ENCODE measurements at places on chromosomes 3 and 15.

DNA sequence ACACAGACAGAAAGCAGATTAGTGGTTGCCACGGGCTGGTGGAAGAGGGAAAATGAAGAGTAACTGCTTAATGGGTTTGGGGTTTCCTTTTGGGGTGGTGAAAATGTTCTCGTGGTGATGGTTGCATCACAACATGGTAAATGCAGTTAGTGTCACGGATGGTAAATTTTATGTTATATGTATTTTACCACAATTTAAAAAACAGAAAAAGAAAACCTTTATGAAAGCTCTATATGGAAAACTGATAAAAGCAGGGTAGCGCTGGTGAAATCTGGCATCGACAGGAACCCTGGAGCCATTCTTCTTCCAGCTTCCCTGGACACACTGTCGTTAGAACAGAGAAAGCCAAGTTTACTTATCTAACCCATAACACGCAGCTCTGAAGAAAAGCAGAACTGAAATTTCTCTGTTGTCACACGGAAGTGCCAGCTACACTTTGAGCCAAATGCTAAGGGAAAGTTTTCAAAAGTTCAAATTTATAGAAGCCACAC is 287.7 kb upstream of the NR2F2 start:
- DNase-seq = no peak

- no peak for DNase-seq
These were observed 111.0 kb upstream of the TJP1 start for GRCh38 chr15:29933042-29933803.

DNA sequence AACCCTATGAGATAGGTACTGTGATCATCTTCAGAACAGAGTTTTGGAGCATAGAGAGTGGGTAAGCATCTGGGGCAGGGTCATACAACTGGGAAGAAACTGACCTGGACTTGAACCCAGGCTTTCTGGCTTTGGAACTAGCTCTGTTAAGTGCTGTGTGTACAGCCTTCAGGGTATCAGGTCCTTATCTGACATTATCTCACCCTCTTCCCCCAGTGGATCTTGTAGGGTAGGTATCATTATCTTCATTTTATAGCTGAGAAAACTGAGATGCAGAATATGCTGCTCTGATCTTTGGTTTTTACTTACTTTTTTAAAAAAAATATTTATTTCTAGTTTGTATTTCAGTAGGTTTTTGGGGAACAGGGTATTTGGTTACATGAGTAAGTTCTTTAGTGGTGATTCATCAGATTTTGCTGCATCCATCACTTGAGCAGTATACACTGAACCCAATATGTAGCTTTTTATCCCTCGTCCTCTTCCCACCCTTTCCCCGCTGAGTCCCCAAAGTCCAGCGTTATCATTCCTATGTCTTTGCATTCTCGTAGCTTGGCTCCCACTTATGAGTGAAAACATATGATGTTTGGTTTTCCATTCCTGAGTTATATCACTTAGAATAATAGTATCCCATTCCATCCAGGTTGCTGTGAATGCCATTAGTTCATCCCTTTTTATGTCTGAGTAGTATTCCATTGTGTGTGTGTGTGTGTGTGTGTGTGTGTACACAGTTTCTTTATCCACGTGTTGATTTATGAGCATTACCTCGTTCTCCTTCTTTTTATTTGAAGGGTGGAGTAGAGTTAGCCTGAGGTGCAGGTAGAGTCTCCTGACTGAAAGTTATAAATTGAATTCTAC is 271.2 kb downstream of the PTPRG start:
- no peak for DNase-seq

DNA sequence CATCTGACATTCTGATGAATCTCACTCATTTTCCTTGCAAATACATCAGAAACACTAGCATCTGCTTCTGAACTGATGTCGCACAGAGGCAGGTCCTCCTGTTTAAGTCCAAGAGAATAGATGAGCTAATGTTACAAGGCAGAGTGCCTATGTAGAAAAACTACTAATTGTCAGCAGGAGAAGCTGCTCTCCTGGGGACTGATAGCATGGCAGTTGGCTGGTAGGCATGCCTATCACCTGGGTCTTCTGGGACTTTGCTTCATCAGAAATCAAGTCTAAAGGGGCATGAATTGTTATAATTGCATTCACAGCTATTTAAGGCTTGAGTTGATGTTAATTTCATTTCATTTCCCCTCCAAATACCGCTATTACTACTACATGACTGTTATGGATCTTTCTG is 457.2 kb downstream of the RAP2B start:
- DNase-seq = no peak

DNA sequence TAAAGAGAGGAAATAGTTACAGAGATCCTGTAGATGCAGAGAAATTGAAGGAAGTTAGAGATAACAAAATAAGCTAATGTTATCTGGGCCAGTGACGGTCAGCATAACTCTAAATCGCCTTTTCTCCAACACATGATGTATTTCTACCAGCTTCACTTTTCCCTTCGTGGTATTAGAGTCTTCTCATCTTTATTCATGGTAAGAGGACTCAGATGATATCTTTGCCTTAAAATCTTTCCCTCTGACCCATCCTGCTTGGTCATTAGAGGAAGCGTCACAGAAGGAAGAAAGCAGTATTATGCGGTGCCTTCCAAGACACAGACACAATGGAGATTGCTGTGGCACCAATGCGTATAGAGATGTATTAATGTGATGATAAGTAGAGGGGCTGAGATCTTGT is 320.7 kb upstream of the GOLIM4 start:
- no peak for DNase-seq

GRCh38 chr15:101248274-101248673 is 3.6 kb downstream of the CHSY1 start:
- DNase-seq = no peak

DNA sequence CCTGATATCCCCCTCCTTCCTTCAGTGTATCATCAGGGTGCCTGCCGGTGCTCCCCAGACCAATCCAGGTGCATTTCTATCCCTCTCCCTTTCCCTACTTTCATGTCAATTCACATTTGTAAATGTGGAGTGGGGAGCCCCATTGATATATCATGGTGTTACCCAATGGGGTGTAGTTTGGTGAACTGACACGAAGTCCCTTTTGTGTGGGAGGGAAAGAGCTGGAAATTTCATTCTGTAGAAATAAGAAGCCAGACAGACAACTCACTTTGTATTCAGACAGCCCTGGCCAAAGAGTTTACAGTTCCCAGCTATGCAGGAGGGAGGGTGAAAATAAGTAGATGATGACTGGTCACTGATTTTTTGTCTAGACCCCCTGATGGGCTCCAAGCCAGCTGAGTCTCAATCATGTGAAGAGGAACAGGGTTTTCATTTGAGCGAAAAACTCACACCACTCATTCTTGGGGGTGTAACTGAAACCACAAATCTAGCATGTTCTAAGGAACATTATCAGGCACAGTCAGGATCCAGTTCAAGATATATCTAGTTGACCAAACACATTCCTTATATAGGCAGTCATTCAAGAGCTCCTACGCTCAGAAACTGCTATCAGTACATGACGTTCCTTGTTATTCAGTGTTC is 58.9 kb downstream of the LMCD1 start:
- DNase-seq = peak; percentile 98

- DNase-seq = no peak
These were observed 11.9 kb upstream of the ARHGEF3 start for GRCh38 chr3:56813653-56813960.

GRCh38 chr3:146154995-146155394 is 6.0 kb downstream of the PLOD2 start:
- no peak for DNase-seq

Measured in fibroblast of pulmonary artery (primary cell).